ENCODE measurements at places on chromosomes 7 and 10.

GRCh38 chr10:114346176-114347031 is 57.9 kb downstream of the AFAP1L2 start:
- no peak for DNase-seq

DNA sequence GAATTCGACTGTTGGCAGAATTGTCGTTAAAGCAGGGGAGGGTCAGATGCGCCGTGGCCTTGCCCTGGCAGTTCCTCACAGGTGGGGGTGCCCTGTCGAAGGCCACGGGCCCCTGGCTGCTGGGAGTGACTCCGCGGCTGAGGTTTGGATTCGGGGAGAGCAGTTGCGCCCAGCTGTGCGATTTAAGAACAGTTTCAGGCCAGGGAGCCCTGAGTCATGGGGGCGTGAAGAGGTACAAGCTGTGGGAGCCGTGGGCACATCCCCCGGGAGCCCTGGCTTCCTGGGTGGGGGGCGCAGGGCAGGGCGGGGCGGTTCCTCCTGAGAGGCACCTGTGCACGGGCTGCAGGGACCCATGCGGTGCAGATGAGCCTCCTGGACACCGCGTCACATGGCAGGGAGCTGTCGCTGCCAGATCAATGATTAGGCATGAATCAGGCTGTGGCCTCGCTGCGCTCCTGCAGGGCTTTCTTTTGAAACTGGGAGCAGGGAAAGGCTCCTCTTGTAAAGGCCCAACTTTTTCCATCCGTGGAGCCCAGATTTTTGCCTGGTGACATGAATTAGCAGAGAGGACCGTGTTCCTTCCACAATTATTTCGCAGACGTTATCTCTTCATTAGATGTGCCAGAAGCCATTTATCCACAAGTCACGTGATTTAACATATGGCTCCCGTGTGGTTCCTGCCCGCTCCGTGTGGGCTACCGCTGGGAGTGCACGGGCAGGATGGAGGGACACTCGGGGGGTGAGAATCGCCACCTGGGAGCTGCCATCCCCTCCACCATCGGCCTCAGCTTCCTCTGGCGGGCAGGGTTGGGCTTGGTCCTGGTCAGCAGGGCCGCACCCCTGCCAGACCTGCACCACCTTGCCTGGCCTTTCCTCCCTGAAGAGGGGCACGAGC is 918 bp downstream of the PWWP2B start:
- no peak for DNase-seq

DNA sequence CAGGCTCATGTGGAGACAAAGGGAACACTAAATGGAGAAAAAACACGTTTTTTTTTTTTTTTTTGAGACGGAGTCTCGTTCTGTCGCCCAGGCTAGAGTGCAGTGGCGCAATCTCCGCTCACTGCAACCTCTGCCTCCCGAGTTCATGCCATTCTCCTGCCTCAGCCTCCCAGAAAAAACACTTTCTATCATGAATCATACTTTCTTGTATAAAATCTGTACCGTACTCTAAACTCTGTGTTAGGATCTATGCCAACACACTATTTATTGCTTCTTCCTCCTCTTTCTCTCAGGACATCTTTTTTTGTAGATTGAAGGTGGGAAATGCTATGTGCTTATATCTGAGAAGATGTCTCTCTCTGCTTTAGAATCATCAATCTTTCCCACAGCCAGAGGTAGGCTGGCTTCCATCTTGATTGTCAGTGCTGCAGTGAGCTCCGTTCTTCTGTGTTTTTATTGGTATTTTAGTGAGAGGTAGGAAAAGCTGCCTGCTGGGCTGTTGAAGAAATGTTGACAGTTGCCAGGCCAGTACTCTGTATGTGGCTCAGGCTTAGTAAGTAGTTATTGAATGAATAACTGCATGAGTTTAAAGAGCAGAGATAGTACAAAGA is 101.1 kb downstream of the GPR85 start:
- DNase-seq, result no peak

DNA sequence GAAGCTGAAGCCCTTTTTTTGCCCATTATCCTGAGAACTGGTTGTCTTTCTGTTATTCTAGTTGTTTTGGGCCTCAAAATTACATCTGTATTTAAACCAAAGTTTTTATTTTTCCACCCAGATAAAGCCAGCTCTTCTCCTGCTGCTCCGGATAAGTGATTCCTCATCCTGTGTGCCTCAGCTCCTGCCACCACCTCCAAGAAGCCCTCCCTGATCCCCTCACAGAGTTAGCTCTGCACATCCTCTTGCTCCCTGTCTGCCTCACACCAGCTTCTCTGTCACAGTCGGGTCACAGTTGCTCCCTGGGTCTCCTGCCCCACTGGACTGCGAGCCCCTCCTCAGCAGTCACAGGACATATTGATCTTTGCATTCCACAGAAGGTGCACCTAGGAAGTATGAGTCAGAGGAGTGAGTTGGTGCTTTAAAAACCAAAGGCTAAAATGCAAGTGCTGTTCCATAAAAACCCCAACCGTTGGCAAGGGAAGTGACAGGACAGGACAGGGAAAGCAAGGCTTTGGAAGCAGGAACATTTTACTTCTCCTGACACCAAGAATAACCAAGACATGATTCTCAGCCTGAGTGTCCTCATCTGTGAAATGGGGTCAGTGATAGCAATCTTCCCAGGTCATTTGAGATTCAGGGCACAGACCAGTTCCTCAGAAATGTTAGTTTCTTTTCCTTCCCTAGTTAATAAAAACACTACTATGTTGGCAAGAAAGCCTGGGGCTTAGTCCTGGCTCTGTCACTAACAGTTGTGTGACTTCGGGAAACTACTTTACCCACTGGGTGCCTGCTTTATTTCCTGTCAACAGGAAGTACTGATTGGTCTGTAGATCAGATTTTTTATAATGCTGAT is 36.5 kb upstream of the EEPD1 start:
- no peak for DNase-seq

DNA sequence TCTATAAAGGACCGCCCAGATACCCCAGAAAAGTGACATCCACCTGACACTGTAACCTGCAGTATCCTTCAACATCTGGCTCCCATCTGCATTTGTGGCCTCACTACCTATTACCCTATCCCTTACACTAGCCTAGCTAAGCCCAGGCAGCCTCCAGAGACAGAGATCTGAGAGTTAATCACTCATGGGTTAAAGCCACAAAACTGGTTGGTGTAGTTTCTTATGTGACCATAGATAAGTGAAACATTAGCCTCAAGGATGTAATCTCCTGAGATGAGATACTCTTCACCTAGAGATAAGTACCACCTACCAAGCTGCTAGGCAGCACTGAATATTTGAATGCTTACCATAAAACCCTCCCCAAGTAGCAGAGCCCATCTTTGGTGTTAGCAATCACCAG is 35.4 kb downstream of the CTTNBP2 start:
- DNase-seq, result no peak

GRCh38 chr10:79285315-79286197 is 61.7 kb upstream of the PPIF start:
- no peak for DNase-seq

GRCh38 chr7:142803901-142804300 is 33.1 kb downstream of the PRSS2 start:
- no peak for DNase-seq

- no peak for DNase-seq
Measured at GRCh38 chr7:45072131-45073030, 16.4 kb downstream of the NACAD start.

DNA sequence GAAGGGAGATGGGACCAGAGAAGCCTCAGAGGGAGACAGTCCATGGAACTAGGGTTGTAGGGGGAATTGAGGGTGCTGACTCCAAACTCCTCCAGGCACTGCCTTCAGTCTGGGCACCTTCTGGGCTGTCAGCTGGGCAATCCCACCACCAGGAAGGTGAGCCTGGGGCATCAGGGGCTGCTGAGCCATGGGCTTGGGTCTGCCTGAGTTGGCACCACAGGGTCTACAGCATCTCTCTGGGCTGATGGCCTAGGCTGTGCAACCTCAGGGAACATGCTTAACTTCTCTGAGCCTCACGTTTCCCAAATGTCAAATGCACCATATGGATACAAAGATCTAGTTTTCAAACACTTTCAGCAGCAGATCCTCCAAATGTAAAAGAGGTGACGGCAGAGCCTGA is 46.8 kb upstream of the PRLHR start:
- DNase-seq, result no peak

DNA sequence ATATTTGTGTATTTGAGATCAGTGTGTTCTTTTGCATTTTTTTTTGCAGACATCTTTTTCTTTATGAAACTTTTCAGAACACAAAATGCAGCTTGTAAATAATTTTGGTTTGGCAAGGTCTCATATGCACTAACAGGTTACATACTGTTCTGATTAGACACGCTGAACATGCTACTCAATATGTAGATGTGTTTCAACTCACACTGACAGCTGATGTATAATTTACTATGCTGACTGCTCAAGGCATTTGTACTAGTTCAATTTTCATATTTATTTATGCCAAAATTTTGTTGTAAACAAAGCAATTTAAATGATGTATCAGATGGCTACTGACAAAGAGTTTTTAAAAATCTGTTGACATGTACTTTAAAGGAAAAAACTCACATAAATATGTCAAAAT is 123.8 kb downstream of the TFEC start:
- no peak for DNase-seq

- DNase-seq, result peak; percentile 34
Measured at GRCh38 chr7:13279854-13280435, 592.5 kb downstream of the ARL4A start.

- no peak for DNase-seq
Measured at GRCh38 chr7:128742206-128742605, 3.0 kb downstream of the CALU start.

DNA sequence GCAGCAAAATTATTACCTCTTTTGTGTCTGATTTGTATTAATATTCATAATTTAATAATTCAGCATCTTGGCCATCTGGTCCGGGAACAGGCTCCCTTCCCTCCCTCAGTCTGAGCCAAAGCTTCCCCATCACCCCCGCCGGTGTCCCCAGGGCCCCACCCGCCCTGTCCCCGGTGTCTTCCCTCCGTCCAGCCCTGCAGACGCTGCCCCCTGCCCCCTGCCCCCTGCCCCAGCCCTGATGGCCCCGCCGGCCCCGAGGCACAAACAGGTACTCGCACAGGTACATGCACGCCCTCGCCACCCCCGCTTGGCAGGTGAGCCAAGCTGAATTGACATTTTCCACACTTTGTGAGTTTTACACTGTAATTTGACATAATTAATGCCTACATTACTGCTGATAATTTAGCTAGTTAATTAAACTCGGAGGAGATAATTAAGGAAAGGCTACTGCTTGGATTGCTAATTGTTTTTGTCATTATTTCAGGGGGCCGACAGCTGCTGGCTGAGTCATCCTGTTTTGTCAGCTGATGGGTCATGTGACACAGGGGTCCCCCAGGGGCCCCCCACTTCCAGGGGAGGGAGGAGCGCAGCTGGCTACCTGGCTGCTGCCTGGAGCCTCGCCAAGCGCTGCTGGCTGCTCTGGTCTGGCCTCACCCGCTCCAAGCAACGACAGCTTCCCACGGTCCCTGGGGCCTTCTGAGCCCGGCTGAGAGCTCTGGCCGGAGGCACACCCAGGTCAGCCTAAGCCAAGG is 36.6 kb downstream of the MICALL2 start:
- DNase-seq, result peak; percentile 40

- DNase-seq, result no peak
Measured at GRCh38 chr7:13117103-13117502, 429.7 kb downstream of the ARL4A start.

DNA sequence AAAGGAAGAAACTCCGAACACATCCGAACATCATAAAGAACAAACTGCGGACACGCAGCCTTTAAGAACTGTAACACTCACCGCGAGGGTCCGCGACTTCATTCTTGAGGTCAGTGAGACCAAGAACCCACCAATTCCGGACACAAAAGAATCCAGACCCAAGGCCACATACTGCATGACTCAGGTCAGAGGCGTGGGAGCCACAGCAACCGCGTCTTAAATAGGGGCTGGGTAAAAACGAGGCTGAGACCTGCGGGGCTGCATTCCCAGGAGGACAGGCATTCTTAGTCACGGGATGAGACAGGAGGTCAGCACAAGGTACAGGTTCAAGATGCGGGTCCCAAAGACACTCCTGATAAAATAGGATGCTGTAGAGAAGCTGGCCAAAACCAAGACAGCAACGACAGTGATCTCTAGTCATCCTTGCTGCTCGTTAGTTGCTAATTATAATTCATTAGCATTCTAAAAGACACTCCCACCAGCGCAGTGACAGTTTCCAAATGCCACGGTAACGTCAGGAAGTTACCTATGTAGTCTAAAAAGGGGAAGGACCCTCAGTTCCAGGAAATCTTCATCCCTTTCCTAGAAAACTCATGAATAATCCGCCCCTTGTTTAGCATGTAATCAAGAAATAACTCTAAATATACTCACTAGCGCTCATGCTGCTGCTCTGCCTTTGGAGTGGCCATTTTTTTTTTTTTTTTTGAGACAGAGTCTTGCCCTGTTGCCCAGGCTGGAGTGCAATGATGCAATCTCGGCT is 19.3 kb downstream of the AP5Z1 start:
- no peak for DNase-seq

DNA sequence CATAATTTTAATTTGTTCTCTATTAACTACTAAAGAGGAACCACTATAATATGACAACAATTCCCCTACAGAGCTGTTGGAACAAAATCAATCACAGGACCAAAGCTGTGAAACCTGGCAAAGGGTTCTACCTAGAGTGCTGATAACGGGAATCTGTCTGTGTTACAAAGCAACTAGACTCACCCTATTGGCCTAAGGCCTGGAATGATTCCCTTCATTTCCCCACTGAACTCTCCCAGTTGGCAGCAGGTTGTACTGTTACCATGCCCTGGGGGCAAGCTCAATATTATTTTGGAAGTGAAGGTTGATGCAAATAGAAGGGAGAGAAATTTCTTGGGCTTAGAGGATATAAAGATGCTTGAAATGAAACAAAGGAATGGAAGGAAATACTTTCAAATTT is 81.8 kb downstream of the SEMA3A start:
- DNase-seq, result no peak

DNA sequence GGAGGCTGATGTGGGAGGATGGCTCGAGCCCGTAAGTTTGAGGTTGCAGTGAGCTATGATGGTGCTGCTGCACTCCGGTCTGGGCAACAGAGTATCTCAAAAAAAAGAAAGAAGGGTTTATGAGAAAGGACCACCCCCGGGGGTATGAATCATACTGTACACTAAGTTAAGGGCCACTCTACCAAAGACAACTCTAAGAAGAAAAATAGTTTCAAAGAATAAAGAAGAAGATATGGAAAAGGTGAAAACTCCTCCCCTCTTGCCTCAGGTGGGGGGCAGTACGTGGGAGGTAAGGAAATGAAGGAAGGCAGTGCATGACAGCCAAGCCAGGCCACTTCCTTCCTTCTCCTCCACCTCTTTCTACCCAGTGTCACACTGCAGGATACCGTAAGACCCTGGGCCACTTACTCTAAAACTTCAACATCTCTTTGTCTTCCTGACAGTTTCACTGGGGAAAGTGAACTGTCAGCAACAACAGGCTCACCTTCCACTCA is 61.3 kb downstream of the PIP4K2A start:
- DNase-seq, result no peak

- DNase-seq, result no peak
Measured at GRCh38 chr10:3325954-3326750, 153.6 kb upstream of the PITRM1 start.

GRCh38 chr7:42227541-42227935 is 9.5 kb downstream of the GLI3 start:
- no peak for DNase-seq

GRCh38 chr10:43069211-43069515 is 7.7 kb upstream of the RET start:
- no peak for DNase-seq

- DNase-seq, result no peak
Measured at GRCh38 chr7:45359250-45359649, 201.7 kb downstream of the RAMP3 start.

All from NCI-H1092 (cell line).